Activated CD4-positive, alpha-beta T cell treated with anti-CD3 and anti-CD28 coated beads for 24 hours (primary cell): ENCODE measurements at places on chromosomes 7 and 10.
A peak's percentile ranks its signal among the peaks of the same experiment; 100 is the strongest.

- no peak for DNase-seq
Observed at GRCh38 chr7:47381134-47381495, 200.8 kb downstream of the TNS3 start.

- DNase-seq: no peak
Observed at GRCh38 chr10:71780719-71781118, 7.4 kb upstream of the VSIR start.

- DNase-seq: no peak
Observed at GRCh38 chr10:48533540-48533939, 71.3 kb downstream of the ARHGAP22 start.

DNA sequence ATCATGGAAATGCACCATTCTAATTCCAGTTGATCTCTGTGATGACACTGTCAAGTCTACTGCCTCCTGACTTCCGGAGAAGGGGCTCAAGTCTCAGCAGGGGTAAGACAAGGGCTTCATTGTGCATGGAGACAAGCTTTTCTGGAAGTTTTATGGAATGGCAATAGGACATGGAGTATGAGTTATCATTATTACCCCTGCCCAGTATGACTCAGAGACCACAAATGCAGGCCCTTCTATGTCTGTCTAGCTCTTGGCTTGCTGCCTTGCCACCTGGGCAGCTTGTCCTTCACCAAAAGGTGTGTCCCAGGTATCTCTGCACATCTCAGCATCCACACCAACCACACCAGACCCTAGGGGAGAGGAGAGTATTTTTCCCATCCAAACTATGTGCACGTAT is 34.9 kb upstream of the KIAA1217 start:
- no peak for DNase-seq

- no peak for DNase-seq
Observed at GRCh38 chr10:114506871-114507385, 102.6 kb upstream of the AFAP1L2 start.

- no peak for DNase-seq
Observed at GRCh38 chr7:146366938-146367337, 250.3 kb downstream of the CNTNAP2 start.

DNA sequence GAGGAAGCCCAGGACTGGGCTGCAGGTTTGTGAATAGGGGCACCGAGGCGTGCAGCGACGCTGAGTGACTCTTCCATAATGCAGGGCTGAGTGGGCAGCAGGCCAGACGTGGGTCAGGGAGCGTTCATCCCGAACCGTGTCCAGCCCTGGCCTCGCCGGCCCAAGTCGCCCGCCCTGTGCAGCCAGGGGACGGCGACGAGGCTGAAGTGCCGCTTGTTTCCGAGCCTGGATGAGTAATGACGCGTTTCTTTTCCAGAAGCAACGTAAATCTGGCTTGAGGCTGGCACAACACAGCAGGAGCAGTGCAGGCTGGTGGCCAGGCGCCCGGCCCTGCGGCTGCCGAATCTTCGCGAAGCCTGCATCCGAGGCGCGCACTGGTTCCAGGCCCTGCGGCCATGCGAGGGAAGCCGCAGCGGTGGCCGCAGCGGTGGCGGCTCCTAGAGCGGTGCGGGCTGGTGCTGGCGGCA is 74.0 kb upstream of the SEC61G start:
- DNase-seq: no peak

GRCh38 chr7:28732071-28732869 is 225.9 kb downstream of the TRIL start:
- no peak for DNase-seq

- no peak for DNase-seq
Observed at GRCh38 chr10:95485056-95485844, 75.9 kb downstream of the SORBS1 start.

- no peak for DNase-seq
Observed at GRCh38 chr7:137985253-137985896, 16.5 kb downstream of the CREB3L2 start.

DNA sequence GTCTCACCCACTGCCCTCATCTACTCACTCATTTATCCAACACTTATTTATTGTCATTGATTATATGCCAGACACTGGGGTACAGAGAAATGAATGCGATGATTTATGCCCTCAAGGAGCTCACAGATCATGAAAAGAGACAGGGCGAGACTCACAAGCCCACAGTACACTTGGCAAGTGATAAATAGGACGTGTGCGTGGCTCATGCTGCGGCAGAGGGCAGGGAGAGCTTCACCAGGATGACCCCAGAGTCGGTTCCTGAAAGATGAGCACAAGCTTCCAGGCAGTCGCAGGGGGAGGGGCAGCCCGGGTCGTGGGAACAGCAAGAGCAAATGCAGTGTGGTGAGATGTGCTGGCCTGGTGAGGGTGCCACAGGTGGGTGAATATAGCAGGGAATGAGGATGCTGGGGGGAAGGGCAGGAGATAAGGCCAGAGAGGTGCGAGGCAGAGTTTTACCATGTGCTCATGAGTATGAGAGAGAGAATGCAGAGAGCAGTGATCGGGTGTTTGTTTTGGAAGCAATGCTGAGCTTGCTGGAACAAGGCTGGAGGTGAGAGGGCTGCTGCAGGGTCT is 70.9 kb downstream of the ATXN7L1 start:
- no peak for DNase-seq

DNA sequence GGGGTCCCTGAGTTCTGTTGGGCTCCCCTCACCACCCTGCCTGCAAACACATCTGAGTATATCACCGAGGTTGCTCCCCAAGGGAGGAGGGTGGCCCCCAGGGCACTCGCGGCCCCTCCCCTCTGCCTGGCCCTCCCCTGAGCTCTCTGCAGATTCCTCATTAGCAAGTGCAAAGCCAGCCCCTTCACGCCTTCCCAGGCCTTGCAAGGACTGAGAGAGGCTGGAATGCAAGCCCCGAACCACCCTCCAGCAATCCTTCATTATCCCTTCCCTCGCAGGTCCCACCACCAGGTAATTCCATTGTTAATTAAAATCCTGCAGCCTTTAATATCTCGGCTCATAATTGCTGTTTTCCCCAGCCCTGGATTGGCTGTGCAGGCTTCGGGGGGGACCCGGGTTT is 35.3 kb upstream of the MYL10 start:
- no peak for DNase-seq

DNA sequence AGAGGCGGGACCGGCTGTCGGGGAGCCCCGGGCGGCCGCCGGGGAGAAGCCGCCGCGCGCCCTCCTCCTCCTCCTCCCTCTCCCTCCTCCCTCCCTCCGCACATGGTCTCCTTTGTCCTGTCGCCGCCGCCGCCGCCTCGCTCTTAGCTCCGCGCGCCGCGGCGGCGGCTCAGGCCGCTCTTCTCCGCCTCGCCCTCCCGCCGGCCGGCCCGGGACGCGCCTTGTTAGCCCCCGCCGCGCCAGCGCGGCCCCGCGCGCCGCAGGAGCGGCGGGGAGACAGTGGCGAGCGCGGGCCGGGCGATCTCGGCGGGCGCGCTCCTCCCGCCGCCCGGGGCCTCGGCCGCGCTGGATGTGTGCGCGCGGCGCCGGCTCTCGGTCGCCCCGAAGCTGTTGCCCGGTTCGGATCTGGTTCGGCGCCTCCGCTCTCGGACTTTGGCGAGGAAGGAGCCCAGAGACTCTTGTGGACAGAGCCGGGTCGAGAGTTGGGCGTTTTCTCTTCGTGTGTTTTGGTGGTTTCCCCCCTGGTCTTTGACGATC is 437.4 kb upstream of the GALNT17 start:
- DNase-seq: no peak

- no peak for DNase-seq
Observed at GRCh38 chr7:152202056-152202455, 176.6 kb downstream of the GALNT11 start.

DNA sequence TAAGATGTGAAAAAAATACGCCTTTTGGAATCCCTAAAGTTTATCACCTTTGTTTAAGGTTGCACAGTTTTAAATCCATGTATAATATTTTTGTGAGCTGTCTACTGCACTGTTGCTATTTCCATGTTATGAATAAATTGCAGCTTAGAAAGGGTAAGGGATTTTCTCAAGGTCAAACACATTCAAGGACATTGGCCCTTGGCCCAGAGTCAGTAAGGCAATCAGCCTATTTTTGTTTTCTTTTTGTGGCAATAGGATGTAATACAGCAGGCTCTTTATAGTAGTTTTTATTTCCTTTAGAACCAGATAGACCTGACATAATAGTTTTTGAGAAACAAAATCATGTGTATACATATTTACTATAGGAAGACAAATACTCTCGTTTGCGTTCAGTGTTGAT is 219.8 kb downstream of the ACTR3B start:
- DNase-seq: no peak

DNA sequence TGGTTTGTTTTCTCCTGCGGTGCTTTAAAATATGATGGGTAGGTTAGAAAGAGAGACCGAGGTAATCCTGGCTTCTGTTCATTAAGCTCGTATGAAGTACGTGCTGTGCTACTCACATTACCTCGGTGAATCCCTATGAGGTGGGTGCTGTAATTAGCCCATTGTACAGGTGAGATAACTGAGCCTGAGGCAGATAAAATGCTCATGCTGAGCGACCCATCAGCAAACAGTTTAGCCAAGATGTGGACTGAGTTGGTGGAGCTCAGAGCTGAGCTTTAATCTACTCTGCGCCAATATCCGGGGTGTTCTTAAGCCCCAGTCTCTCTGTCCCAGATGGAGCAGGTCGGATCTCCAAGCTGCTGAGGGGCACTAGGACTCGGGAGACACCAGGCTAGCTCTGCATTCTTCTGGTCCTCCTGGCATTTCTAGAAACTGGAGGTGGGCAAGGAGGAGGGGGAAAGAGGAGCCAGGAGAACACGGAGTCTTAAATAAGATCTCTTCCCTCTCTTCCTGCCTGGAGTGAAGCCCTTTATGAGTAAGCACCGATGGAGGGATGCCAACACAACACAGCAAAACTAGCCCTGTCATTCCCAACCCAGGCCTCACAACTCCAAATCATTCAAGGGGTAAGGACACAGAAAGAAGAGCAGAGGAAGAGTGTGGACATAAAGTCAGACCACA is 458.5 kb downstream of the KCNMA1 start:
- DNase-seq: no peak

GRCh38 chr10:124697837-124698544 is 46.2 kb downstream of the FAM53B start:
- peak; percentile 35 for DNase-seq
